AG10803 (cell line): ENCODE measurements at places on chromosomes 16 and 17.

DNA sequence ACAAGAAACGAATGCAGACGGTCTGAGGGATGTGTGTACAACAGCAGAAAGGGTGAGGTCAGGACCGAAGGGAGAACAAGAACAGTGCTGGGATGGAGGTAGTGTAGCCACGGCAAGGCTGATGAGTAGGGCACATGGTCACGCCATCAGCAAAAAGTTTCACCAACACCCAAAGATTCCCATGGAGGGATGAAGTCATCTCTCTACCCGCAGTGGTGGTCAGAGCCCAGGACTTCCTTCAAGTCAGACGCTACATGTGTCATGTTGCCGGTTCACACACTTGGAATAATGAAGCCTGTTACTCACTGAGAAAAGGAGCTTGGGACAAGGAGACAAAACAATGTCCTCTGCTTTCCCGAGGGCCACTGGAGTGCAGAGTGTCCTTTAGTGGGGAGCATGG is 79.7 kb downstream of the SALL1 start:
- DNase-seq: no peak

DNA sequence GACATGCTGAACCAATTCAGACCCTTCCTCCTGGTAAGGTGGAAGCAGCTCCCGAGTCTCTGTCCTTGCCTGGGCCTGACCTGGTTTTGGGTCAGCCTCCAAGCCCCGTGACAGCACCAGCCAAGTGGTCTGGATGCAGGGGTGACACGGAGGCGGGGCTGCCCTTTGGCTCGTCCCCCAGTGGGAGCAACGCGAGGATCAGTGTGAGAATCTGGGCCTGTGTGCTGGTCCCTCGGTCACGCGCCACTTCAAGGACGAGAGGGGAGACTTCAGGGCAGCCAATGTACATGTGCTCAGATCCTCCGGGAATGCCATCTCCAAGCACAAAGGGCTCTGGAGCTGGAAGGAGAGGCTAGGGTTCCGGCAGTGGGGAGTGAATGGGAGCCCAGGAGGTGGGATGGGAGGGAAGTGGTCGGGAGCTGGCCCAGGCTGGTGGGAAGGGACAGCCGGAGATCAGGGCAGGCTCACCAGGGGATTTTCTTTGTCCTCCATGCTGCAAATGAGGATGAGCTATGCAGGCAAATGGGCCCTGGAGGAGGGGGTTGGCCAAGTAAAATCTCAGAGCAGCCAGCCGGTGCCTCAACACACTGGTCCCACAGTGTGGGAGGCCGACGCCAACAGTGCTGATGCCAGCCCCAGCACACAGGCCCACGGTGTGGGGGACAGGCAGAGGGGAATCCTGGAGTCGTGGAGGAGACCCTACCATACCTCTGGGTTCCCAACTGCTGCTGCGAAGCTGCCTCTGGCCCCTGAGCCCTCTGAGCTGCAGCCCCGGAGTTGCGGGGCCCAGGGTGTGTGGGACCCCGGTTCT is 4.2 kb upstream of the NDRG4 start:
- DNase-seq: no peak

DNA sequence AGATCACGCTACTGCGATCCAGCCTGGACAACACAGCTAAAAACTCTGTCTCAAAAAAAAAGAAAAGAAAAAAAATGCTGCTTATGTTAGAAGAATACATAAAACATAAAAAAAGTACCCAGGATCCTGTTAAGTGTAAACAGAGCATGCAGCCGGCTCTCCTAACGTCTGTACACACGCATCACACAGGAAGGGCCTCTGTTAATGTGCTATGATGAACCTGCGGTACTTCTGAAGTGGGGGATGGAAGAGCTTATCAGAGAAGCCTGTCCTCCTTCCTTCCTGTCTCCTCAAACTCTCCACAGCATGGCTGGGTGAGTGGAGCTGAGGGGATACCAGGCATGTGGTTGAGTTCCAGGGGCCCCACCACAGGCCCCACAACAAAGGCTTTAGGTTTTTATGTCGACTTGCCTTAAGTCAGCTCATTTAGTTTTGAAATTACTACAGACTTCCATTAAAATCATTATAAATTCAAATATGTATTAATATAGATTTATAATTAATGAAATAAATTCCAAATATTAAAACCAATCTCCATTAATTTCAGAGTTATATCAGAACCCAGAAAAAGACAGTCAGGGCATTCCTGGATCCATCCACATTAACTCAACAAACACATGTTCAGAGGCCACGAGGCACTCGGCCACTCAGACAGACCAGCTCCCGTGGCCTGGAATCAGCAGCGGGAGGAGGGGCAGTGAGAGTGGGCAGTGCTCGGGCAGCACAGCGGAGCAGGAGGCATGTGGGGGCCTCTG is 11.7 kb downstream of the CCDC57 start:
- DNase-seq: no peak

- DNase-seq: peak; percentile 63
These were observed 6.1 kb downstream of the DRG2 start for GRCh38 chr17:18093616-18094408.

DNA sequence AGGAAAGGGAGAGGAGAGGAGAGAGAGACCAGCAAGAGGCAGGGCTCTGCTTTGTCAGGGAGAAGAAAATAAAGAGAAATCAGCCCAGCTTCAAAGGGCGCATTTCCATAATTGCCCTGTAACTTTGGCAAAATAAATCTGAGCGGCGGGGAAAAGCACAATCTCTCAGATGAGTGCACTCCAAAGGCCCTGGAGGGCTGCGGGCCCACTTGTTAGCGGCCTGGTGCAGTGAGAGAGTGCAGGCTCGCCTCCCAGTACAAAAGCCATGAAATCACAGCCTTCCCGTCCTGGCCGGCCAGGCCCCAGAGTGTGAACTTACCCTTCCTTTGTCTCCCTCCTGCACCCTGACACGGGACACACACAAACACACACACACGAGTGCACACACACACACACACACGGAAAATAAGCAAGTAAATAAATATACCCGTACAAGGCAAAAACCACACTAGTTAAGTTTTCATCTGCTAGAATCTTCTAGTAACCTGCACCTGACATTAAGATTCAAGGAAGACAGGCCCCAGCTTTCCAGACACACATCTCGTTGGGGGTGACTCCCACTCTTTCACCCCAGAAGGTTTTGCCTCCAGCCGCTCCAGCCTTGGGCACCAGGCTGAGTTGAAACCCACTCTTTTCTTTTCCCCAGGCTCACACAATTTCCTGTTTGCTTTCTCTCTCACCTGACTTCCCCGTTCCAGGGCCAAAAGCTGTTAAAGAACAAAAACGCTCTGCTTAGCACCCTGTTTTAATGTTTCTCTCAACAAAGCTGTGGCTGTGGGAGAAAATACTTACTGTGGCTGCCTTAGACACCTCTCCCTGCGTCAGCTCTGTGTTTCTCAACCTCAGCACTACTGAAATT is 8.5 kb downstream of the IRX3 start:
- no peak for DNase-seq

DNA sequence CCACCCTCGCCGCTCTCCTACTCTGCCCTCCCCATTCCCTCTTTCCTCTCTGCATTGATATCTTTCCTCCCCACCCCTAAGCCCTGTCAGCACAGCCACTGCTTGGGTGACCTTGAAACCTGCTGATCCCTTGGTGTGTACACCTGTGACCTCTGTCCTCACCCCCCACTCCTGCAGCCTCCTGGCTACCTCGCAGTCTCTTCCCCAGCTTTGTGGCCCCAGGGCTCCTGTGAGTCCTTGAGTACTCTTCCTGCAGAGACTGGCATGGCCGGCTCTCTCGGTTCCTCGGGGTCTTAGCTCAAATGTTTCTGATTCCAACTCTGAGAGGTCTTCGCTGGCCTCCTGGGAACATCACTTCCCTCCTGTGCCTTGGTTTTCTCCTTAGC is 31.7 kb downstream of the ADCY7 start:
- no peak for DNase-seq

DNA sequence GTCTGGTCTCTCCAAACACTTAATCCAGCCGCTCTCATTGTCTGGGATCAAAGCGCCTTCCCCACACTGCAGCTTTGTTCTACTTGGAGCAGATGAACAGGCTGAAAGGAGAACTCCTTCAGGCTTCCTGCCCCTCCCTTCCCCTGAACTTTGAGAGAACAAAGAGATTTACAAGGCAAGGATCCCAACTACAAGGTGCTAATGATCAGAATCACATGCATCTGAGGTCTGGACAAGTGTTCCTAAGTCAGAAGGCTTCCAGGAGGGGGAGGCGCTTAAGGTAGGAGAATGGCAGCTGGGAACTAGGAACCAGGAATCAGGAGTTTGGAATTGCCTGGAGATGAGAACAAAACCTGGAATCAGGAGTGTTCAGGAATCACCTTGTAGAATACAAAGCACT is 606.3 kb upstream of the CDH11 start:
- DNase-seq: no peak

- DNase-seq: no peak
These were observed 134.3 kb downstream of the TMEM132E start for GRCh38 chr17:34713687-34714086.

GRCh38 chr16:1614456-1615102 is 2.4 kb downstream of the CRAMP1 start:
- DNase-seq: peak; percentile 47

DNA sequence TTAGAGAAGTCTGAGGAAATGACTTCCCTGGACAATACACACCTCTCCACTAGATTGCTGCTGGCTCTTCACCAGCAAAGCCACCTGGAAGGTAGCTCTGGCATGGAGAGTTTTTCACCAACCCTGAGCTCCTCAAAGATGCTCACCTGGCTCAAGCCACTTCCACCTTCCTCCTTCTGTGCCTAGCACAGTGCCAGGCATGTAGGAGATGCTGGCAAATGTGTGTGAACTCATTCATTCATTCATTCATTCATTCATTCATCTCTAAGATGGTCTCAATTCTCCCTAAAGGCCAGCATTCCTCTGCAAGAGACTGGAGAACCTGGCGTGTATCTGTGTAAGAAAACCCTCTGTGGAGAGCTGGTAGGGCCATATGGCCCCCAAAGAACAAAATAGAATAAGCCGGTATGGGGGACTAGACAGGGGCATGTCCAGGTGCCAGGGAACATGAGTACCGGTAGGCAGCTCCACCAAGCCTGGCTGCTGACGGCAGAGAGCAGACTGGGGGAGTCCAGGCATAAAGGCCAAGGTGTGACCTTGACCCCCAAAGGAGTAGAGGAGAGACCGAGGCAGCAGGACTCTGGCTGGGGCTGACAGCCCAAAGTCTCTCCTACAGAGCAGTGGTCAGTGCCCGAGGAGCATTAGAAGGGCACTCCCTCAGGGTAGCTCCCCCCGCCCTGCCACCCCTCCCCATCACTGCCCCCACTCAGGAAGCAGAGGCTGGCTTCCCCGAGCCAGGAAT is 132.2 kb upstream of the TNRC6C start:
- no peak for DNase-seq

GRCh38 chr17:7460850-7461660 is 16.2 kb downstream of the CHRNB1 start:
- no peak for DNase-seq

DNA sequence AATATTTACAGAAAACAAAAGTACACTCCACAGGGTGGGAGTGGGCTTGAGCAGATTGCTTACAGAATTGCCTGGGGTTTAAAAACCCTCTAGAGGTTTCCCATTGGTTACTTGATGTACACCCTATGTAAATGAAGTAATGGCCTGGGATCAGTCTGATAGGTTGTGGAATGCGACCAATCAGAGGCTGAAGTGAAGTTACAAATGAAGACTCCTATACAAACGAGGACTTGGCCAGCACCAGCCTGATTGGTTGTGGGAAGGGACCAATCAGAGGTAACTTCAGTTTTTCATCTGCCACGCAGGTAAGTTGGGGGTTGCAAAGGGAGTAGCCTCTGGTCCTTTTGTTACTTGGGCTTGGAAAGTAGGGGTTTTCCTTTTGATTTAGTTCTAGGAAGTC is 8.8 kb downstream of the EEF2K start:
- DNase-seq: no peak

- no peak for DNase-seq
These were observed 30.4 kb upstream of the CCL1 start for GRCh38 chr17:34393401-34393800.

- DNase-seq: no peak
These were observed 13.8 kb downstream of the PARN start for GRCh38 chr16:14616280-14616679.

GRCh38 chr17:79953335-79953734 is 82.3 kb downstream of the TBC1D16 start:
- no peak for DNase-seq

DNA sequence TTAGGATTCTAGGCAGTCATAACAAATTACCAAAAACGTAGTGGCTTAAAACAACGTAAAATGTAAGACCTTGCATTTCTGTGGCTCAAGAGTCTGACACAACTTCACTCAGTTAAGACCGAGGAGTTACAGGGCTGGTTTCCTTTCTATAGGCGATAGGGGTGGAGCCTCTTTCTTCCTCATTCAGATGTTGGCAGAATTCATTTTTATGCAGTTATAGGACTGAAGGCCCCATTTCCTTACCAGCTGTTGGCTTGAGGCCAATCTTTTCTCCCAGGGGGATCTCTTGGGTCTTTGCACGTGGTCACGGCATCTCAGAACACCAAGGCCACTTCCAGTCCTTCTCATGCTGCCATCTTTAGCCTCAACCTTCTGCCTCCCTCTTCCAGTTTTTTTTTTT is 145.2 kb downstream of the KCNJ2 start:
- DNase-seq: no peak

DNA sequence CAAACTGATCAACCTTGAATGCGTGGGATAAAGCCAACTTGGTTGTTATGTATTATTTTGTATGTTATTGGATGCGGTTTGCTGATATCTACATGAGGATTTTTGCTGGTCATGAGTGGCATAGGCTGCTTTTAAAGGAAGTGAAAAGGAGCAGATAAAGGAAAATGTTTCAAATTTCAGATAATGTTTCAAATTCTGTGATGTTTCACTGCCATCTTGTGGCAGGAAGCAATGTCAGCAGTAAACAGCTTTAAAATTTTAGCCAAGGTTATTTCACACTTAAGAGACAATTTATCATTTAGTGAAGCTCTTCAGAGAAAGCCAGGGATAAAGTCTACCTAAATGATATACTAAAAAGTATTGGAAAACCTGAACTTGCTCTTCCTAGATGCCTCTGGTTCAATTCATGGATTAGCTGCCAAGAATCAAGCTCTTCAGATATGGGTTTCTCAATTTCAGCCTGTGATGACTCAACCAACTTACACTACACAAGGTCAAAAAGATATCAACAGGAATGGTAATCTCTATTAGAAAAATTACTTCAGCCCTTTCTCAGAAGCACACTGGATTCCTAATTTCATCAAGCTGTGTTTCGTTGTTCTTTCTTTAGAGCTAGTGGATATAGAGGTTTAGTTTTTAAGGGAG is 136.0 kb upstream of the C17orf78 start:
- peak; percentile 54 for DNase-seq

DNA sequence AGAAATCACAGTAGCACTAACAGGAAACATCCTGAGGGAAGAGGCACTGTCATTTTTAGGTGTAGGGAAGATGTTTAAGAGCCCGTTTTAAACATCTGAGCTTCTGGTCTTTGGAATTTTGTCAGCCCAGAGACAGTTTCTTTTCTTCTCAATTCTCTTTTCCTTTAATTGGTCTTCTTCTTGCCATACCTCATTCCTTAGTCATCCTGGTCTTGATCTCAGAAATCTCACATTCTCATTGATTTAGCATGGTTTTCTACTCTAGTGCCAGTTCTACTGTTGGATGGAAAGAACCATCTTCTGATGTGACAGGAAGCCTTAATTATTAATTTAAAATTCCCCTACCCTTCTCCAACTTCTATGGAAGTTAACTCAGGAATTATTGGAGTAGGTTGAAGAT is 25.4 kb downstream of the BMERB1 start:
- DNase-seq: no peak

- DNase-seq: no peak
These were observed 312.4 kb upstream of the CDH5 start for GRCh38 chr16:66054095-66054494.

GRCh38 chr17:49987681-49988441 is 7.2 kb downstream of the DLX3 start:
- peak; percentile 36 for DNase-seq

GRCh38 chr16:24801761-24802302 is 43.9 kb upstream of the SLC5A11 start:
- DNase-seq: no peak
